ENCODE measurements at places on chromosomes 1 and 21.
A peak's percentile ranks its signal among the peaks of the same experiment; 100 is the strongest.

- DNase-seq = no peak
These were observed 185.9 kb downstream of the CACNA1E start for GRCh38 chr1:181669246-181669645.

DNA sequence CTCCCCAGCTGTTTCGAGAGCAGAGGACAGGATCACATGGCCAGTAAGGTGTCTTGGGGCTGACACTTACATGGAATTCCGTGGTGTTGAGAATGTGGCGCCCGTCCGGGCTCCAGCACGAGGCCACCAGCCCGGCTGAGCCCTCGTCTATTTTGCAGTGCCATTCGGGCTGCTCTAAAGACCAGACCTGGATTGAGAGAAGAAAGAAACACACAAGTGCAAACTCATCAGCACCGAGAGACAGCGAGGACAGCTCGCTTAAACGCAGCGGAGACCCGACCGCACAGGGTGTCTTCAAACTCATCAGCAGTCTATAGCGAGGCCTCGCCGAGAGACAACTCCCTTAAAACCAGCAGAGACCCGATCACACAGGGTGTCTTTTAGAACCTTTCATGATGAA is 3.3 kb downstream of the WRAP73 start:
- DNase-seq = no peak

- no peak for DNase-seq
These were observed 28.2 kb downstream of the PRDM2 start for GRCh38 chr1:13728091-13728715.

DNA sequence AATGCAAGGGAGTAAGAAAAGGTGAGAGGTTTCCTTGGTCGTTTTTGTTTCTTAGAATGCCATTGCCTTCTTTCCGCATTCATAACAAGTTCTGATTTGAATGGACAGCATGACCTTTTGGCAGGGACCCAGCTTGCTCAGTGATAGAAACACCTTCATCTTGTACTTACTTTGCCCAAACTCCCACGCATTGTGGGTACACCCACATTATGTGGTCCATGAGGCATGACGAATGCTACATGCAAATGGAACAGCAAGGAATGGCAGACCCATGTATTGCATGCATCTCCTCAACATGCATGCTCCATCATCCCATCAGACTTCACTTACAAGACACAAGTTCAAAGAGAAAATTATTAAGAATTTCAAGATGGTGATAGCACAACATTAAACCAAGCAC is 102.8 kb downstream of the CDC7 start:
- DNase-seq = no peak

GRCh38 chr21:44711327-44712202 is at the start of gene TSPEAR:
TSPEAR (minus strand) TSS chr21:44711572; CDS start chr21:44711514, 58 bp downstream.
- DNase-seq = no peak

DNA sequence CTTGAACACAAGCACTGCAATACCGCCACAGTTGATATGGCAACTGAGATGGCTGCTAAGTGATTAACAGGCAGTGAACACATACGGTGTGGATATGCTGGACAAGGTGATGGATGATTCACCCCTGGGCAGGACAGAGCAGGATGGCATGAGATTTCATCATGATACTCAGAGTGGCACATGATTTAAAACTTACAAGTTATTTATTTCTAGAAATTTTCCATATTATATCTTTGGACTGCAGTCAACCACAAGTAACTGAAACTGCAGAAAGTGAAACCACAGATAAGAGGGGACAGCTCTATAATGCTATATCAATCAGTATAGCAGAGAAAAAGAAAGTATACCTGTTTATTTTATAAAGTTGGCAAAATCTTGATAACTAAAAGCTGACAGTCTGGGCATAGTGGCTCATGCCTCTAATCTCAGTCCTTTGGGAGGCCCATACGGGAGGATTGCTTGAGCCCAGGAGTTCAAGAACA is 47.9 kb downstream of the PHACTR4 start:
- DNase-seq = no peak

GRCh38 chr1:226274138-226274537 is 34.8 kb downstream of the LIN9 start:
- no peak for DNase-seq

GRCh38 chr1:221408117-221408803 is 333.6 kb downstream of the DUSP10 start:
- DNase-seq = no peak

DNA sequence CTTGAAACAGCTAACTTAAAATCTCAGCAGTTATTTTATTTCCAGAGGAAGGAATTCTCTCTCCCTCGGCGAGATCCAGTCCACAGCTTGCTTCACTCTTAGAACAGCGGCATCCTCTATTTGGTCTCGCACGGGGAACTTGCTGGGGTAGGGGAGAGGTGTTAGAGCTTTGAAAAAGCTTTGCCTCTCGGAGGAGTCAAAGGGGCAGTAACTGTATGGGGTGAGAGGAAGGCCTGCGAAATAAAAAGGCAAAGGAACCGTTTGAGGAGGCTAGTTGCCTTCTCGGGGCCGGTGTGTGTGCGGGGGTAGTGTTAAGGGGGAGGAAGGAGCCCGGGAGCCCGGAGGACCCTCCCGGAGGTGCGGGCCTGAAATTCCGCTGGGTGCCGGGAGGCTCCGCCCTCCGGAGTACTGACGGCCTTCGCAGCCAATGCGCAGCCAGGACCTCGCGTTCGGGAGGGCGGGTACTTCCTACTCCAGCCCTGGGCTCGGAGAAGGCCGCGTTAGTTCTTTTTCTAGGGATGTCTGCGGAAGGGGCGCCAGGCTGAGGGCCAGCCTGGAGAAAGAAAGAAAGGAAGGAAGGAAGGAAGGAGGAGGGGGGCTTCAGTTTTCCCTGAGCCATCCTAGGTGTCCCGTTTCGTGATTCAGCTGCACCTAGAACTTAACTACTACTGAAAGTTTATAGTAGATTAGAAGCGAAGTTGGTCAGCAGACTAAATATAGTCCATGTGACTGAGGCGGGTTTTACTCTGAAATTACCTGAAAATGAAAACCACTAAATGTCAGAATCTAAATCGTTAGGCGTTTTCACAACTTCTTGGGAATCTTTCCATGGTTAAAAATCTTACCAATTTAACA is 2.2 kb downstream of the NEK7 start:
- peak; percentile 91 for DNase-seq
